ENCODE measurements at places on chromosomes 16 and 17. TPM values are rescaled to one million over a fixed set of nuclear protein-coding genes. Genes with fewer than 3 reads are reported as not detected.

GRCh38 chr17:50325906-50326305, 20.0 kb upstream of the XYLT2 start:
- no peak for DNase-seq

Gene CACNG1
- polyA plus RNA-seq, result 0.08 TPM

DNA sequence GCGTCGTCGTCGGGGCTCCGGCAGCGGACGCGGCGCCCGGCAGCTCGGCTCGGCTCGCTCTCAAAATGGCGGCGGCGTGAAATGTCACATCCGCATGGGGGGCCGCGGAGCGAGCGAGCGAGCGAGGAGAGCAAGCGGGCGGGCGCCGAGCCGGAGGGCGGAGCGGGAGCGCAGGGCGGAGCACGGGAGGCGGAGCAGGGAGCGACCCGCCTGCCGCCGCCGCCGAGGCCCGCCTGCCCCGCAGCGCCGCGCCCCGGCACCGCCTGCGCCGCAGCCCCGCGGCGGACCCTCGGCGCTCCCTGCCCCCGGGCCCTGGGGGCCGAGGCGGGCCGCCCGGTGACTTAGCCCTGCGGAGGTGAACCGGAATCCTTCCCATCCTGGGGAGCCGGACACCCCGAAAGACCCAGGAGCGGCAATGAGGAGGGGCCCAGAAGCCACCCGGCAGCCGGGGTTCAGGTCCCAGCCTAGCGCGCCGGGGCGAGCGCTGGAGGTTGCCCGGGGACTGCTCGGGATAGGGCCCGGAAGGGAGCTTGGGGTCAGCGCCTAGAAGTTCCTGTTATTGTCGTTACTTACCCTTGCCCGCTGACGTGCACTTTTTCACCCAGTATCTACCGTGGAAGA, at the start of gene USP7:
Gene USP7, minus strand, starts transcription at position 86 of the 621 bp plus-strand sequence. CDS start 621 bp downstream, outside the sequence.
- peak; percentile 92 for DNase-seq

DNA sequence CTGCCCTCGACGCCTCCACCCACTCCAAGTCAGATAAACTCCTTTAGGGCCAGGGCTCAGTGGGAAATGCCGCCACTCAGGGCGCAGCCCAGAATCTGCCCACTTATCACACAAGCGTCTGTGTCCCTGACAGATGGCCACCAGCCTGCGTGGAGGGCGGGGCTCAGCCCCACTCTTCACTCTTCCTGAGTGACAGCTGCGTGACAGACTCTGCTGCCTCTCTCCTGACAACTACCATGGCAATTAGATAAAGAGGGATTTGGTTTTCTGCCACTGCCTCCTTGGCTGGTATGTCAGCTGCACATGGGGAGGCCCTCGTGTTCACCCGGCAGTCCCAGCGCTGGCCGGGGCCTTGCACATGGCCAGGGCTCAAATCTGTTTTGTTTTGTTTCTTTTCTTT, 96.2 kb downstream of the RTN4RL1 start:
- no peak for DNase-seq

DNA sequence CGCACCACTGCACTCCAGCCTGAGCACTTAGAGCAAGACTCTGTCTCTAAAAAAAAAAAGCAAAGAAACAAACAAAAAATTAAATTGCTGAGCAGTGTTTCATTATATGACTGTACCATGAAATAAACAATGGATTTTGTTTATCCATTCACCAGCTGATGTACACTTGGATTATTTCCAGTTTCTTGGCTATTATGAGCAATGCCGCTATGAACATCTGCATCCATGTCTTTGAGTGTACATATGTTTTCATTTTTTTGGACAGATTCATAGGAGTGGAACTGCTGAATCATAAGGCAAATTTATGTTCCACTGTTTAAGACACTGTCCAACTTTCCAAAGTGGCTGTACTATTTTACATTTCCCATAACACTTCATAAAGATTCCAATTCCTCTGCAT, 8.0 kb downstream of the RNF157 start:
- peak; percentile 94 for DNase-seq

Gene DHRS7C
- not detected for polyA plus RNA-seq

DNA sequence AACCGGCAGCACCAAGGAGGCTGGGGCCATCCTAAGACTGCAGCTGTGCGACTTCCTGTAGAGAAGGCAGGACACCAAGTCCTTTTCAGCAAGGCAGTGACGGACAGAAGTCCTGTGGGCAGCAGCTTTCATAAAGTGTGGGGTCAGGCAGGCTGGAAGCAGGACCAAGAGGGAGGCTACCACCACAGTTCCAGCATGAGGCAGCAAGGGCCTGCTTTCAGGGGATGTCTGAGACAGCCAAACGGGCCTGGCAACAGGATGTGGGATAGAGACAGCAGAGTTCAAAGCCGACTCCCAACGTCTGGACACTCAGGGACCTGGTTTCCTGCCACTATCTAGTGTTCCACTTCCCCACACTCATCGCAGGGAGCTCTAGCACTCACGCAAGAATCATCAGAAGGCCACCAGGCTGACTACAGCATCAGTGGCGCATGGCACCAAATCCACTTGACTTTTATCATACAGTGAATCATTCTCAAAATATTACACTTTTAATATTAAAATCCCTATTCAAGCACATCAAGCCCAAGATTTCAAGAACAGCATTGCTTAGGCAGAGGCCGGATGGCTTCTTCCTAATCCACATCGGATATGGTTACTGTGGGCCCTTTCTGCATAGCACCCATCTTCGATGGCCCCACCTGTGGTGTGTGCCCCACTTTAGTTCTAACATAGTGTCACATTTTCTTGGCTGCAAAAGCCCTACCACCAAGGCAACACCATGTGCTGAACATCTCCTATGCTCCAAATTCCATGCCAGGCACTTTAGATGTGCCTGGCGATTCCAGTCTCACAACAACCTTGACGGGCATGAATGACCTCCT, 5.2 kb downstream of the USP7 start:
- peak; percentile 46 for DNase-seq

GRCh38 chr17:55641676-55642081, 81.0 kb downstream of the TMEM100 start:
- DNase-seq, result peak; percentile 79

GRCh38 chr17:18261146-18261515, 669 bp downstream of the MIEF2 start:
- no peak for DNase-seq

Gene LRRC46
- 11.8 TPM for polyA plus RNA-seq

Gene RGS11
- polyA plus RNA-seq, result 1.8 TPM

DNA sequence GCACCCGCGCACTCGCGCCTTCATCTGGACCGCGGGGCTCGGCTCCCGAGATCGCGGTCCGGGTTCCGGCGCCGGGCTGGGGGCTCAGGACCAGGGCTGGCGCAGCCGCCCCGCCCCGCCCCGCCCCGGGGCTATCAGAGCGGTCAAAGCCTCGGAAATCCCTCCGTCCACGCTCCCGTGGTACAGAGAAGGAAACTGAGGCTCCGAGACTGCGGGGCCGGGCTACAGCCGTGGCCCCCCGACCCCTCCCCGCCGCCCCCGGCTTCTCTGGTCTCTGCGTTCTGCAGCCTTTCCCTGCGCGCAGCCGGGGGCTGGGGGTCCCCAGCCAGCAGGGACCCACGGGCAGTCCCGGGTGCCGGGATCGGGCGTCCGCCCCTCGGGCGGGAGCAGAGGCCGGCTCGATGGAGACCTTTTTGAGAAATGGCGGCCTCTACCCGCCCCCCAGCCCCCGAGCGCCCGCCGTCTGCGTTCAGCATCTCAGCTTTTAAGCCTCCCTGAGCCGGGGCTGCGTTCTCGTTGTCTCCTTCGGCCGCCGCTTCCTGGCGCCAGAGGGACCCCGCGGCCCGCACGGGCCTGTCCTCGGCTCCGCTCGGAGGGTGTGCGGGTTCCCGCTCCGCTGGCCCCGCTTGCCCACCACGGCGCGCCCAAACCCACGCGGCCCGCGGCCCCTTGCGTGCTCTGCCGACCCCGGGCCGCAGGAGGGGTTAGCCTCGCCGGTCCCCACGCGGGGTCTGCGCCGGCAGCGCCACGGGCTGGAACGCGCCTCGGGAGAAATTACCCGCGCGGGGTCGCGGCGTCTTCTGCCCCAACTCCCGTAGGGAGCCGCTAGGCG, 1.5 kb upstream of the NPTX1 start:
- peak; percentile 72 for DNase-seq

- no peak for DNase-seq
These were observed 149.7 kb downstream of the HAPSTR1 start for GRCh38 chr16:9241177-9241576.

Gene LITAFD
- polyA plus RNA-seq, result not detected

Gene LGALS9
- 82.8 TPM for polyA plus RNA-seq

GRCh38 chr16:3023415-3023668, 400 bp downstream of the HCFC1R1 start:
- no peak for DNase-seq

- DNase-seq, result no peak
These were observed 36.1 kb upstream of the CBFA2T3 start for GRCh38 chr16:89013111-89013510.

GRCh38 chr17:17001874-17002520, 30.1 kb upstream of the TNFRSF13B start:
- peak; percentile 72 for DNase-seq

DNA sequence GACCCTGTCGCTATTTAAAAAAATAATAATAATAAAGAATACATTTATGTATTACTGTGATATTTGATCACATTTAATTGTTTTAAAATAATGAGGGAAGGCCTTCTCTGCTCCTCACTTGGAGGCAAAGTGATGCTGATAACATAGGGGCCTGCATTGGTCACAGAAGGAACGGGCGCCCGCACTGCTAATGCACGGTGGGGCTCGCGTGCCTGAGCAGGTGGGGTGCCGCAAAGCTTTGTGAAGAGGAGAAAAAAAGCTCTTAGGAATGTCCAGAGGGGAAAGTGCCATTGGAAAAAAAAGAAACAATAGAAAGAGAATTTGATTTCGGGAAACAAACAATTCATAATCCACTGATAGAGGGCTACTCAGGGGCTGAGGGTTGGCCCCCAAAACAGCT, 143.8 kb downstream of the ZNF423 start:
- no peak for DNase-seq

DNA sequence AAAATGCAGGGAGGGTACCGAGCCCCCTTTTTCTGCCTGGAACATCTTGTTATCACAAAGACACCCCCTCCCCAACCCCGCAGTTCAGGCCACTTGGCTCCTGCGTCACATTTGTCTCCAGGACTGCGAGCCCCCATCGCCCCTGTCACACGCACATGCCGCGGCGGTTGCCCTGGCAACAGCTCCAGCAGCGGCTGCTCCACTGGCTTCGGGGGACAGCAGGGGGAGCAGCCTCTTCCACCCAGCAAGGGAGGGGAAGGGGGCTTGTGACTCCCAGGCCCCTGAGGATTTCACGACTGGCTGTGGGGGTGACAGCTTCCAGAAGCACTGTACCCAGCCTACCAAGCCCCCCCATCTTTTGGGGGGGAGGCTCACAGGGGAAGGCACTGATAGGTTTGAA, 2.6 kb downstream of the BAIAP3 start:
- DNase-seq, result no peak

DNA sequence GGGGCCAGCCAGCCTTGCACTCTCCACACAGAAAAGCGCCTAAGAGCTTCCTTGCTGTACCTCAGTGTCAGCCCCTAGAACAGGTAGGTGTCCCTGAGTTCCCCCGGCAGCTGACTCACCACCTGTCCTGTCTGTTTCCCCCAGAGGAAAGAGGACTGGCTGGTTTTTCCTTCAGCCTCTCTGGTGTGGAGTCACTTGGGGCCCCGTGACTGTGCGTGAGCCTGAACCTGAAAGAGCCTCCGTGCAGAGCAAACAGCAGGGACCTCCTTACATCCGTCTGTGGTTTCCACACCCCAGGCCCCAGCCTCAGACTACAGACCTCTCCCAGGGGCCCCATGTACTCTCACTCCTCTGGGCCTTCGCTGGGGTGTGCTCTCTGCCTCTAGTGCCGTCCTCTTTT, 87.8 kb downstream of the GNAO1 start:
- no peak for DNase-seq

DNA sequence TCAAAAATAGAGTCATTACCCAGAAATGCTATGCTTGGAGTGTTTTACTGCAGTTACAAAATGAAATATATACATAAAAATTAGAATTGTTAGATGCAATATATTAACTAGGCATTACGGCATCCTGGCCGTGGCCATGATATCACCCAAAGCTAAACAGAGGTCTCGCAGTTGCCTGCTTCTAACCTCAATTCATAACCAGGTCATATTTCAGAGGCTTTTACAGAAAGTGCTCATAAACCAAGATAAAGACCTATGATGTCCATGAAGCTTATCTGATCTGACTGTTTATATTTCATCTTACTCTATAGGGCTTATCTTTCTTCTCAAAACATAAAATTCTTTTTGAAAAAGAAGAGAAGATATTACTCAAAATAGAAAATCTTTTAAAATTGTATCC, 664.5 kb upstream of the SALL1 start:
- no peak for DNase-seq

DNA sequence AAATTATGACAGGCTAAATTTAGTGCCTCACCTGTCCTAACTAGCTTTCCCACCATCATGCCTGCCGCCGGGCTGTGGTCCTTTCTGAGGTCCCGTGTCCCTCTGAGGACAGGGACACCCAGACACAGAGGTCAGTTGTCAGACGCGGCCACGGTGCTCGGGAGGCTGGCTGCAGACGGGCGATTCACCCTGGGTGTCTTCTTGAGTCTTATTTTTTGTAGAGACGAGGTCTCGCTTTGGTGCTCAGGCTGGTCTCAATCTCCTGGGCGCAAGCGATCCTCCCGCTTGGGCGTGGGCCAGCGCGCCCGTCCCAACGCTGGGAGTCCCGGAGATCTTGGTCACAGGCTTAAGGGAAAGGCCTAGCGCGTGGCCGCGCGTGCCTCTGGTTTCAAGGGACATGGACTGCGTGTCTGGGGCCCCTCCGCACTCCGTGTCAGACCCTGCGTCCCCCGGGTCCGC, 797 bp upstream of the RAB11FIP3 start:
- peak; percentile 35 for DNase-seq

Gene TCAP
- 1.4 TPM for polyA plus RNA-seq

DNA sequence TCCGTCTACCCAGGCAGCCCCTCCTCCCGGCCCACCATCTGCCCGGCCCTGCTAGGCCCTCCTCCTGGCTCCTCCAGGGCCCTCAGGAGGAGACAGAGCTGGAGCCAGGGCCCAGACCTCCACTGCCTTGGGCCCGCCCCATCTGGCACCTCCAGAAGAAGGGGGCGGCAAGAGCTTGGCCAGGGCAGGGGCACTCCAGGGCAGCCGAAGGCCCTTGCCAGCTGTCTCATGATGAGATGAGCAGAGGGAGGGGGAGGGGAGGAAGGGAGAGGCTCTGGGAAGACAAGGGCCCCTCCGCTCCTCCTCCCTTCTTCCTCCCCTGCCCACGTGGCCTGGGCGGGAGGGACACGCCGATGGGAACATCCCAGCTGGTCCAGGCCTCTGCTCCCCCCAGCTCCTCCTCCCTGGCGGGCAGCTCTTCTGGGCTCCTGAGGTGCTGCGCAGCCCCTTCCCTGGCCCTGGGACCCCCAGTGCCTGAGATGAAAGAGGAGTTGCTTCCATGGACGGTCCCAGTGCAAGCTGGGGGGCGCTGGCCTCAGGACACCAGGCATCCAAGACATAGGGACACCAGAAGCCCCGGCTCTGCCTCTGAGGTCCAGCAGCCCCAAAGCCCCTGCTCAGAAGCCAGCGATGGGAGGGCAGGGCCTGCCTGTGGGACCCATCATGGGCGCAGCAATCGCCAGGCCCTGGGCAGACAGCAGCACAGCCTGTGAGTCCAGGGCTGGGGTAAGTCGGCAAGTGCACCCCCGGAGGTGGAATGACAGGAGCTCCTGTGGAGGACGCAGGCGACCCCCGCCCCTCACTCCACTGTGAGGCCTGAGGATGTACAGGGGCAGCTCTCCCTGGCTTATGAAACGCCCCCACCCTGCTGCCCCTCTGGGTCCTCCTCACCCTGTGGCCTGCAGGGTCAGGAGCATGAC, 23.6 kb upstream of the ENPP7 start:
- DNase-seq, result peak; percentile 67

Gene GABARAP
- 874 TPM for polyA plus RNA-seq
